ENCODE measurements at places on chromosomes 5 and 9.

DNA sequence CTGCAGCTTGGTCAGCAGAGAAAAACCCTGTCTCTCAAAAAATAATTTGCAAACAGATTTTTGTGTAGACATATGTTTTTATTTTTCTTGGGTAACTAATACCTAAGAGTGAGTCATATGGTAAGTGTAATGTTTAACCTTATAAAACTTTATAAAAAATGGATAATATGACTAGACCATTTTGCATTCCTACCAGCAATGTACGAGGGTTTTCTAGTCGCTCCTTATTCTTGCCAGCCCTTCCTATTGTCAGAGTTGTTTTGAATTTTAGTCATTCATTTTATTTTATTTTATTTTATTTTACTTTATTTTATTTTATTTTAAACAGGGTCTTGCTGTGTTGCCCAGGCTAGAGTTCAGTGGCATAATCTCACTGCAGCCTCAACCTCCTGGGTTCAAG is 37.8 kb downstream of the RABGAP1 start:
- no peak for DNase-seq

GRCh38 chr5:139895647-139896046 is 100.0 kb downstream of the PSD2 start:
- DNase-seq: no peak

- DNase-seq: peak; percentile 63
Measured at GRCh38 chr9:124264823-124265233, 7.1 kb downstream of the NEK6 start.

DNA sequence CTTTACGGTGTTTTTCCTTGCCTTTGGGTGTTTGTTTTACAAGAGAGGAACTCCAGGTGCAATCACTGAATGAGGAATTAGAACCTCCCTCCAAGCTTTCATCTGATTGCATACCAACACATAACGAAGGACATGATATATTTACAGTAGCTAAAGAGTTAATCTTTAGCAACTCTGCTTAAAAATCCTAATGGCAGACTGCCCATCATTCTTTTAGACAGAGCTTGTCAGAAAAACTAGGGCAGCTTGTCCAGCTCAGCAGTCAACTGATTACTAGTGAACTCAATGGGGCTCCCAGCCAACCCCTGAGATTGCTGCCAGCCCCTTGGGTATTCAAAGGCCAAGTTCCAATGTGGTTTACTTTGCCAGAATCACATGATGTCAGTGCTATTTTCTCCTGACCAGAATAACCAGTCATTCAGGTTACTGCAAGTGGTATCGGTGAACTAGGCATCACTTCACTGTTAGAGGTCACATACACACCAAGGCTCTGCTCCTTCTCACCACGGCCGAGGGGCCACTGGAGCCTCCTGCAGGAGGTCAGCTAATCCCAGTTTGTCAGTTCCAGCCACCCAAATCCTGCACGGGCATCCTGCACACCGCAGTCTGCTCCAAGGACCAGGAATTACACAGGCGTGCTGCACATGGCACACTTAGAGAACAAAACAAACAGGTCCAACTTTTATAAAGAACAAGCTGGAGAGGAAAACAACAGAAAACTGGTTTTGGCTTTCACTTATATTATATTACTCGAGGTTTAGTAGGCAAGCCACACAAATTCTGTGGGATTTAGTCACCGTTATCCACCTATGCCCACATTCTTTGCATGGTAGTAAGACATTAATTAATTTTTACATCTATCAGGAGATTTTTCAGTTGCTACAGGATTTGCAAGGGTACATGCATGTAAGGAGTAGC is 62.5 kb downstream of the NFIB start:
- DNase-seq: no peak

GRCh38 chr9:6655036-6655435 is 9.5 kb upstream of the GLDC start:
- peak; percentile 37 for DNase-seq

All from GM10248 (cell line).